AG08395 (cell line): ENCODE measurements at places on chromosomes 13 and 19.

DNA sequence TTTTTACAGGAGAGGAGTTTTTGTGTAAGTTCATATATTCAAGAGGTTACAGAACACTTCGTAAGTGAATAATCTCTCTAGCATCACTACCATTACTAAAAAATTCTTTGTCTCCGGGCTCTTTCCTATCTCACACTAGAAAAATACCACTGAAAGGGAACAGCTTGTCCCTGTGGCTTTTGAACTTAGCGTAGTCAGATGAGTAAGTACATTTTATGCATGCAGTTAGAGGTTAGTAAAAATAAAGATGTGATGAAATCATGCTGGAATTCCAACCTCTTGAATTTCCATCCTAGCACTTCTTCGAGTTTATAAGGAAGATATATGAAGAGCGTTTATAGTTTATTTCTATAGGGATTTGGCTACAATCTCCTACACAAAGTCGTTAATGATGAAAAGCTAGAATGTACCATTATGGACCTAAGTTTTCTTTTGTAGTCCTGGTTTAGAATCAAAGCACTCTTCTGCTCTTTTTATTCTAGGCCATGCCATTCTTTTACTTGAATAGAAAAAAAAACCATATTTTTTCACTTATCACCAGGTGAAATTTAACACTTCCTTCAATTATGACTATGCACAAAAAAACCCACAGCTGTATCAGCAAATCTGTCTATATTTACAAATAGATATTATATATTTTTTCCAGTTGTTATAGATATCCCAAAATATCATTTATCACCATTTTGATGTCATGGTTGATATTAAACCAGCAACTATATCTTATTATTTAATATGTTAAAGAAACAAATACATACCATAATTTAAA is 139.9 kb upstream of the PCDH9 start:
- peak; percentile 13 for DNase-seq

GRCh38 chr13:97445522-97446187 is 11.7 kb downstream of the RAP2A start:
- DNase-seq: no peak

- no peak for DNase-seq
These were observed 162.3 kb upstream of the SERP2 start for GRCh38 chr13:44211286-44211685.

GRCh38 chr13:106078191-106078590 is 457.3 kb downstream of the EFNB2 start:
- no peak for DNase-seq

DNA sequence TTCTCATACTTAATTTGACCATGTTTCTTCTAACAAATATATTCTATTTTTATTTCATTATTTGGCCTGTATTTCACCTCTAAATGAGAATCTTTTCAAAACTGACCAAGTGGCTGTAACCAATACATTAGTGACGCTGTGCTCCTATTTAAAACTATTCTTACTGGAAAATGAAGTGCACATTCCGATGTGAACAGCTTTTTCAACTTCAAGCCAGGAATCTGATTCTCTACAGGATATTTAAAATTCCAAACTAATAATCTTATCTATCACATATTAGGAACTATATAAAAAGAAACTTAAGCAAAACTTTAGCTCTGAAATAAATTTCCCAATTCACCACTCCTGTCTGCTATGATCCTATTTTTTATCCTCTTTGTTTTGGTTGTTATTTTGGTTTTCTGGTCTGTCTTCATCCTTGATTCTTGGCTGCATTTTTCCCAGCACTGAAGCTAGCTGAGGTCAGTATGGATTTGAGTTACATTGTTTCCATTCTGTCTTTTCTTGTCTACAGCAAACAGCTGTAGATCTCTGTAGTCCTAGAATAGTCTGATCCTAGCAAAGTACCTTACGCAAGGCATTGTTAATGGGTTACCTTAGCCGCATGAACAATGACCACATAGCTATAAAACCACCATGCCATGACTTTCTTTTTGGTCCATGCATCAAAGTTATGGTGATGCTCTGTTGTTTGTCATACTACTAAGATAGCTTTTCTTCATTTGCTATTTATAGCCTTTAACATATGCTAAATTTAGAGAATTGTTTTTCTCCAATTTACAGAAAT is 748.6 kb upstream of the SPRY2 start:
- DNase-seq: no peak
